H1 (cell line): ENCODE measurements at places on chromosomes 2 and 18. TPM values are rescaled to one million over a fixed set of nuclear protein-coding genes. Genes with fewer than 3 reads are reported as not detected.

The FZD7 gene
- 176 and 280 TPM in 2 replicates for polyA plus RNA-seq

The FEV gene
- not detected in 2 replicates for polyA plus RNA-seq

The PJVK gene
- 1.8 and 2.8 TPM in 2 replicates for polyA plus RNA-seq

The CIB4 gene
- not detected in 2 replicates for polyA plus RNA-seq

The STARD6 gene
- not detected in 2 replicates for polyA plus RNA-seq

The MCEE gene
- polyA plus RNA-seq: 6.5 and 7.3 TPM in 2 replicates

The IL18RAP gene
- polyA plus RNA-seq: not detected in 2 replicates

The LYG2 gene
- polyA plus RNA-seq: not detected in 2 replicates

The C1D gene
- polyA plus RNA-seq: 6.0 and 17.5 TPM in 2 replicates

The WDCP gene
- polyA plus RNA-seq: 18.0 and 19.2 TPM in 2 replicates

The KCNG2 gene
- polyA plus RNA-seq: 0.71 and 0.74 TPM in 2 replicates

The CRYGD gene
- 6.0 and 7.1 TPM in 2 replicates for polyA plus RNA-seq

The TDRD15 gene
- polyA plus RNA-seq: not detected in 2 replicates

The CTAGE1 gene
- not detected in 2 replicates for polyA plus RNA-seq

The UGT1A10 gene
- polyA plus RNA-seq: not detected in 2 replicates

The ZFP36L2 gene
- 13.4 and 15.6 TPM in 2 replicates for polyA plus RNA-seq

The PLB1 gene
- 0.08 and 0.36 TPM in 2 replicates for polyA plus RNA-seq

The SERPINE2 gene
- 26.2 and 26.5 TPM in 2 replicates for polyA plus RNA-seq

The ALPP gene
- polyA plus RNA-seq: 0.15 and 0.20 TPM in 2 replicates

The FAM237A gene
- not detected in 2 replicates for polyA plus RNA-seq

The NOSTRIN gene
- polyA plus RNA-seq: not detected in 2 replicates

The LCT gene
- polyA plus RNA-seq: 0.03 TPM in 1 of 2 replicates, not detected in the other

The PER2 gene
- polyA plus RNA-seq: 0.91 and 0.99 TPM in 2 replicates

The LRATD1 gene
- 1.2 and 1.5 TPM in 2 replicates for polyA plus RNA-seq

The MDH1B gene
- 0.89 and 1.5 TPM in 2 replicates for polyA plus RNA-seq

The ERICH2 gene
- 0.20 TPM in 1 of 2 replicates, not detected in the other for polyA plus RNA-seq

The KCTD1 gene
- polyA plus RNA-seq: 7.7 and 9.8 TPM in 2 replicates

The AKAIN1 gene
- polyA plus RNA-seq: not detected in 2 replicates

The C1GALT1C1L gene
- polyA plus RNA-seq: 0.12 TPM in 1 of 2 replicates, not detected in the other

The PFN4 gene
- polyA plus RNA-seq: not detected in 2 replicates

The FOXI3 gene
- polyA plus RNA-seq: 6.8 and 9.8 TPM in 2 replicates

The C2orf81 gene
- polyA plus RNA-seq: 1.6 and 2.4 TPM in 2 replicates

The TUBB8B gene
- 1.3 TPM in 2 replicates for polyA plus RNA-seq

The NAT8 gene
- polyA plus RNA-seq: not detected in 2 replicates

The NEUROD1 gene
- 0.08 TPM in 2 replicates for polyA plus RNA-seq

The KCNF1 gene
- polyA plus RNA-seq: 1.5 and 1.6 TPM in 2 replicates

The RBM43 gene
- polyA plus RNA-seq: 1.2 and 1.7 TPM in 2 replicates

The EVX2 gene
- polyA plus RNA-seq: not detected in 2 replicates

The TMEM178A gene
- 7.9 and 11.2 TPM in 2 replicates for polyA plus RNA-seq

The OSR1 gene
- 0.05 TPM in 2 replicates for polyA plus RNA-seq
